ENCODE measurements at places on chromosomes 6 and 20.

DNA sequence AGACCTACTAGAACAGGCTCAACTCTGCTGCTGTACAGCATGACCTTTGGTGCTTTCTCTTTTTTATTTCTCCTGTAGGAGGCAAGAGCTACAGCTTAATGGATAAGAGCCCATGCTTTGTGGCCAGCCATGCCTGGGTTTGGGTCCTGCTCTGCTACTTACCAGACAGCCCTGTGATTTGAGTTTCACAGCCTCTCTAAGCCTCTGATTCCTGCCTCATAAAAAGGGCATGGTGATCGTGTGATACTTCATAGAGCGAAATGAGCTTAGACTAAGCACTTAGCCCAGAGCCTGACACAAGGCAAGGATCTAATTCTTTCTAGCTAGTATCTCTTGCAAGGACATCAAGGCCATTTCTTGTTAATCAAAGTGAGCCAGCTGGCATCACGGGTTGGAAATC lies 19.3 kb upstream of the PDE7B start:
- no peak for DNase-seq

GRCh38 chr20:13342469-13343242 lies 121.6 kb downstream of the ISM1 start:
- no peak for DNase-seq

GRCh38 chr20:12410783-12411182 lies 493.1 kb downstream of the BTBD3 start:
- no peak for DNase-seq

DNA sequence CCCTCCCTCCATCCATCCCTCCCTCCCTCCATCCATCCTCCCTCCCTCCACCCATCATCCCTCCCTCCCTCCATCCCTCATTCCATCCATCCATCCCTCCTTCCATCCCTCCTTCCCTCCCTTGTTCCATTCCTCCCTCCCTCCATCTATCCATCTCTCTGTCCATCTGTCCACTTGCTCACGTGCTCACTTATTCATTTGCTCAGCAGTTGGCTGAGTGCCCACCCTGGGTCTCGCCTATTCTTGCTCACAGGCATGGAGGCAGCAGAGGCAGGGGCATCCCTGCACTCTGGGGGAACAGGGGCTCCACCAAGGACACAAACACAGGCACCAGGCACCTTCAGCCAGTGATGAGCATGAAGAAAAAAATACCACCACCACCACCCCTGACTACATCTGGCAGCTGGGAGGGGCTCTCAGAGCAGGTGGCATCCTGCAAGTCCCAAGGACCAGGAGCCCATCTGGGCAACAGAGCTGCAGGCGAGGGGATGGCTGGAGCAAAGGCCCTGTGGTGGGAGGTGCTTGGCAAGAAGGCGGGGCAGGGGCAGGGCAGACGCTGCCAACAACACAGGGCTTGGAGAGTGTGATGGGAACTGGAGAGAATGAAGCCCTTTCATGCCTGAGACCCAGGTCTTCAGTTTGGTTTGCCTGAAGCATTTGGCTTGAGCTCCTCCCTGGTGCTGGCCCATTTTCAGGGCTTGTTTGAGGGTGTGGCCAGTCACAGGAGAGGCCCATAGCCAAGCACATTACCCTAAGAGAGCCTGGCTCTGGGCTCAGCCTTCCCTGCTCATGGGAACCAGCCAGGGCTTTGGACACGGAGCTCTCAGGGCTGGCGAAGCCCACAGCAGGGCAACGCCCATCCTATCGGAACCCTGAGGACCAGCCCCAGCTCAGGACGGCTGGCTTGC lies 40.2 kb upstream of the MRGBP start:
- DNase-seq = no peak
